ENCODE measurements at places on chromosomes 7 and 10.

- DNase-seq: no peak
- no peaks in the 10 kb centered on the region for H3K27me3 ChIP-seq
- no peak overlapping the region for H3K4me3 ChIP-seq
- no peaks in the 10 kb centered on the region for H3K4me1 ChIP-seq
Observed at GRCh38 chr10:58950618-58951017, 225.8 kb upstream of the PHYHIPL start.

DNA sequence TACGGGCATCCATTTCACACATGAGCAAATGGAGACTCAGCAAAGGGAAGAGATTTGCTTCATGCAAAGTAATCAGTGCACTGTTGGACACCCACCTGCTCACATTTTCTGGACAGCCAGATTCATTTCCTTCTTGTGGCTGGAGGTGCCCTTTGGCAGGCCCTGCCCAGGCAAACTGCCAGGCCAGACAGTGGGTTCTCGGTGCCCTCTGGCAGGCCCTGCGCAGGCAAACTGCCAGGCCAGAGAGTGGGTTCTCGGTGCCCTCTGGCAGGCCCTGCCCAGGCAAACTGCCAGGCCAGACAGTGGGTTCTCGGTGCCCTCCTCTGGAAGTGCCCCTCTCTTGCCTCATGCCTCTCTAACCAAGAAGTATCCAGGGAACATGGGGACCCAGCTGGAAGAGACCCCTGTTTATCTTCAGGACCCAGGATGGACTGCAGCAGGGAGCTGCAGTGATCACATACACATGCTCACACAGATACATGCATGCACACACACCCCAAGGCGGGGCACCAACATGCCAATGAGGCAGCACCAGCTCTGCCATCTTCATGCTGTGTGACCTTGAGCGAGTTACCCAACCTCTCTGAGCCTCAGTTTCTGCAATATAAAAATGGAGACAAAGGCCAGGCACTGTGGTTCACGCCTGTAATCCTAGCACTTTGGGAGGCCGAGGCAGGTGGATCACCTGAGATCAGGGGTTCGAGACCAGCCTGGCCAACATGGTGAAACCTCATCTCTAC, 67.1 kb downstream of the OAT start:
- no peak overlapping the region for H3K27ac ChIP-seq
- no peak for DNase-seq
- no peaks in the 10 kb centered on the region for H3K36me3 ChIP-seq
- H3K4me3 ChIP-seq: no peak overlapping the region

- no peaks in the 10 kb centered on the region for H3K36me3 ChIP-seq
- H3K27ac ChIP-seq: no peak overlapping the region
- peaks cover 10% of the 10 kb centered on the region for H3K27me3 ChIP-seq
- no peak overlapping the region for H3K4me3 ChIP-seq
- DNase-seq: no peak
- H3K4me1 ChIP-seq: no peaks in the 10 kb centered on the region
Observed at GRCh38 chr7:132200141-132200540, 376.1 kb downstream of the PLXNA4 start.

GRCh38 chr7:207418-208129, 15.2 kb downstream of the FAM20C start:
- H3K27ac ChIP-seq: no peak overlapping the region
- no peaks in the 10 kb centered on the region for H3K36me3 ChIP-seq
- H3K4me1 ChIP-seq: no peaks in the 10 kb centered on the region
- no peaks in the 10 kb centered on the region for H3K27me3 ChIP-seq
- no peak for DNase-seq

DNA sequence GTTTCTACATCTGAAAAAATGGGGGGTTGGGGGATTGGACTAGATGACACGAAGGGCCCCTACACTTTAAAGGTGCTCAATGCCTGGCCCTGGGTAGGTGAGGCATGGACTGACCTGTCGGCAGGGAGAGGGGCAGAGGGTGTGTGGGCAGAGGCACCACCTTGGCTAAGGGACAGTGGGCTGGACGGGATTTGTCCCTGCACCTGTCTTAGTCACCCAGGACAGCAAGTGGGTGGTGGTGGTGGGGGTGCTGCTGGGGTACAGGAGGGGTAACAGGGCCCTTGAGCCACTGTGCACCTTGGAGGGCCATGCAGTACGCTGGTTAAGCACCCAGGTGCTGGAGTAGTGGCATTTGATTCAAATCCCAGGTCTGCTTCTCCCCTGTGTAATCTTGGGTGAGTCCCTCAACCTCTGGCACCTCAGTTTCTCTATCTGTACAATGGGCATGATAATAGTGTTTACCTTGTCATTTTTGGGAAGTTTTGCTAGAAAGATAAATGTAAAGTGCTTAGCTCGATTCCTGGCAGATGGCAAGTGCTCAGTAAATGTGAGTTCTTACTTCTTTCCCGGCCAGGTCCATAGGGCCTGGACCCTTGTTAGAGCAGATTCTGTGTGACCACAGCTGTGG, 18.1 kb upstream of the SFRP5 start:
- no peak overlapping the region for H3K27ac ChIP-seq
- peaks cover 15% of the 10 kb centered on the region for H3K27me3 ChIP-seq
- H3K4me1 ChIP-seq: peaks cover 7% of the 10 kb centered on the region
- no peak overlapping the region for H3K4me3 ChIP-seq
- DNase-seq: no peak
- no peaks in the 10 kb centered on the region for H3K36me3 ChIP-seq

Data from activated CD4-positive, alpha-beta T cell treated with anti-CD3 and anti-CD28 coated beads, Interleukin-2, amount 10 ng/mL, durations not matched to agents 24 days and 14 days (primary cell).